ENCODE measurements at places on chromosomes 4 and X.

GRCh38 chrX:39619182-39620009 lies 478.4 kb downstream of the BCOR start:
- no peak for DNase-seq

- no peak for DNase-seq
These were observed 61.2 kb upstream of the HOPX start for GRCh38 chr4:56742080-56742871.

- DNase-seq = no peak
These were observed 81.3 kb downstream of the PPP1R2C start for GRCh38 chrX:42696536-42697124.

DNA sequence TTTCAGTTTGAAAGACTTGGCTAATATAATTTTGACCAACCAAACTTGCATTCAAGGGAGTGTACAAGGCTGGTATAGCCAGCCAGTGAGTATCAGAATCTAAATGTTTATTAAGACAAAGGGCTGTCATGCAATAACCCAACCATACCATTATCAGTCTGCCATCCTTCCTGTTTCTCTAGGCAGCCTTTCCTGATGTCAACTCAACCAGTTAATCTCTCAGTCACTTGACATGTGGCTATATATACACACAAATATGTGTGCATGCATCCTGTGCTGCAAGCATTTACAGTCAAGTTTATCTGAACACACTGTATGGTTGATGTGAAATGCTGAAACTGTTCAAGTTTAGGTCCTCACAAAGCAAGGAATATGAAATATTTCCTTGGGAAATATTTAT lies 17.2 kb downstream of the BTK start:
- no peak for DNase-seq

DNA sequence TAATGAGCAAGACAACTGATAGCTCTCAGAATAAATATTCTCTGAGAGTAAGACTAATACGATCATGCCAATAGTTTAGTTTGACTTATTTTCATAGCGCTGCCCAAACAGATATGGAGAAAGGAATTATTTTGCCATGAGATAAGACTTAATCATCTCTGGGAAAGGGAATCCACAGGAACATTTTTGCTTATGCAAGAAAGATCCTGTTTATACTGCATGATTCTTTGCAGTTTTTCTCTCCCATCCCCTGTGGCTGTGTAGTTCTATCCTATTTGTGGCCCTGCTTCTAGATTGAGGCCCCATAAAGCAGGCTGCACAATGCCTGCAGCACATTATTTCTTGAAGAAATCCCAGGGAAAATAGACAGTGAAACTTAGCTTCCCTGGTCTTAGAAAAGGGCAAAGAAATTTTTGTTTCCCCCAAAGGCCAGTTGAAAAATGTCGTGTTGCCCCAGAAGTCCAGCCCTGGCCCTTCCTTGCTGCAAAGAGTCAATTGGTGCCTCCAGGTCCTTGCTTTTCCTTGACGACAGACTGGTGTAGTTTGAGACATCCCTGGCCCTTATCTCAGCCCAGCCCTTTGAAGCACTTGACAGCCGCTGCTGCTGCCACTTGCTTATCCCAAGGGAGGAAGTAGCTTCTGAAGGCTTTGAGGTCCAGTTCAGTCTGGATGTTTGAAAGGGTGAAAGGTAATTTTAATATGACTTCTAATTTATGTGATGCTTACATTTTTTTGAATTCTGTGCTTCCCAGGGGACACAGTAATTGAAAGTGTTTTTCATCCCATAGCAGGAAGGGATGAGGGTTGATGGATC lies 45.0 kb upstream of the SH3RF1 start:
- no peak for DNase-seq

- no peak for DNase-seq
These were observed 91.1 kb upstream of the SMAD1 start for GRCh38 chr4:145390571-145390970.

GRCh38 chr4:87461281-87461700 lies 38.9 kb downstream of the NUDT9 start:
- DNase-seq = no peak

DNA sequence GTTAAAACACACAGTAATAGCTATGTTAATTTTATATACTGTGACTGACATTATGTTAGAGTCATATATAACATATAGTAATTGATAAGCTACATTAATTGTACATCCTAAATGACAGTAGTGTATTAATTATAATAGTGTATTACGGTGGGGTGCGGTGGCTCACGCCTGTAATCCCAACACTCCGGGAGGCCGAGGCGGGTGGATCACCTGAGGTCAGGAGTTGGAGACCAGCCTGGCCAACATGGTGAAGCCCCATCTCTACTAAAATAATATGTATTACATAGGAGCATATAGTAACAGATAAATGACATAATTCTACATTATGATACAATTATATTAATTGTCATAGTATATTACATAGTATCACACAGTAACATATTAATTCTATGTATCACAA lies 12.2 kb downstream of the ASMTL start:
- no peak for DNase-seq

GRCh38 chrX:38335382-38335781 lies 8.1 kb upstream of the RPGR start:
- no peak for DNase-seq

- DNase-seq = no peak
These were observed 948.7 kb downstream of the PCDH18 start for GRCh38 chr4:136583567-136583966.

DNA sequence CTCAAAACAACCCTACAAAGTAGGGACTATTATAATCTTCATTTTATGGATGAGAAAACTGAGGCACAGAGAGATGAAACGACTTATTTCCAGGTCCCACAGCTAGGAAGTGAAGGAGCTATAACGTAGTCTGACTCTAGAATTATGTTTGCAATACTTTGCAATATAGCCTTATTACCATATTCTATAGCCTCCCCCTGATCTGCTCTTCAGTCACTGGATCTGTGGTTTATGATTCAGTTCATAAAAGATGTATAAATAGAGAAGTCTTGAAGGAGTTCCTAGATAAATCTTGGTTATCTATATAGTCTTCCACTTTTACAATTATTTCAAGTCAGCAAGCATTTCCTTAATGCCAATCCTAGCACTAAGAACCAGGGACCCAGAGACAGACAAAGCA lies 57.5 kb downstream of the OPHN1 start:
- DNase-seq = no peak

DNA sequence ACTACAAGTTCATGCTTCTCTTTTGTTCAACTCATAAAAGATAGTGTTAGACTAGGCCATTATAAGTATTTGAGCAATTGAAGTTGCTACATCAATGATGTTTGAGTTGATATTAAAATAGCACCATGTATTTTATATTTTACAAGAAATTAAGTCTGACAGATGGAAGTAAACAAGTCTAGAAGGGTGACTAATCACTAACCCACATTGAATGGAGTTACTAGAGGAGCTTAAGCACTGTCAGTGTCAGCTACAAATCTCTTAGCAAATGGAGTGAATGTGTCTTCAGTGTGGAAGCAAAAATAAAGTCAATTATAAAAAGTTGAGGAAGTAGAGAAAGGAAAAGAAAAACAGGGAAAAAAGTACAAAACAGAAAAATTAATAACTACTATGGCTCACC lies 592.5 kb downstream of the PCDH18 start:
- no peak for DNase-seq

GRCh38 chrX:57178605-57179004 lies 41.4 kb upstream of the SPIN2A start:
- DNase-seq = no peak

DNA sequence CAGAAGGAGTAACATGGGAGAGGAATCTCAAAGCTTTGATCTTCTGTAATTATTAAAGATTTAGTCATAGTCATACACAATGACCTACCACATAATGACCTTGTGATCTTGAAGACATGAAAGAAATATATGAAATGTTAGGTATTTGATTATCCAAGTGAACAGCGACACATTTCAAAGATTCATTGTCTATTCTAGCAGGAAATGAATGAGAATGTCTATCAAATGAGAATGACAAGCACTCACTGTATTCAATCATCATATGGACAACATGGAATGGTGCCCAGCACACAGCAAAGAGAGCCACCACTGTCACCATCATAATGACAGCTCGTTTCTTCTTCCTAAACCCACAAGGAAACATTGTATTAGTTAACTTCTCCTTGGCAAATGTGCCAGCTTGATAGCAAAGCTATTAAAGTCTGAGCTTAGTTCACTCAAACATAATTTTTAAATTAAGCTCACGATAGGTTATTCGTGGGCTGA lies 50.6 kb downstream of the QRFPR start:
- no peak for DNase-seq

DNA sequence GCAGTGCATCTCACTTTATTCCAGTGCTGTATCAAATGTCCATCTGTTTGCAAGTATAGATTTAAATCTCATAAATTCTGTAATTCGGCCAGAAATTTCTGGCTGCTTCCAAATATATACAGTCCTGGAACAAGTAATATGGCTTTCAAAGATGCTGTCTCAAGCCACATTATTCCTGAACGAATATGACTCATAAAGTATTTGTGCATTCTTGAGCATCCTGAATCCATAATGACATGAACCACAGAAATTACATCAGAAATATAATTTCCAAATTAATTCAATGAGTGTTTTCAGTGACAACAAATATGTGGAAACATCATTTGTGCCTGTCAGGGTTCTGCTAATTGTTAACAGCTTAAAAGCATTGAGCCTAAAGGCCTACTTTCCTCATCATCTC lies 140.9 kb upstream of the HPGD start:
- DNase-seq = no peak

- no peak for DNase-seq
These were observed 96.3 kb downstream of the TMA16 start for GRCh38 chr4:163590619-163591264.

DNA sequence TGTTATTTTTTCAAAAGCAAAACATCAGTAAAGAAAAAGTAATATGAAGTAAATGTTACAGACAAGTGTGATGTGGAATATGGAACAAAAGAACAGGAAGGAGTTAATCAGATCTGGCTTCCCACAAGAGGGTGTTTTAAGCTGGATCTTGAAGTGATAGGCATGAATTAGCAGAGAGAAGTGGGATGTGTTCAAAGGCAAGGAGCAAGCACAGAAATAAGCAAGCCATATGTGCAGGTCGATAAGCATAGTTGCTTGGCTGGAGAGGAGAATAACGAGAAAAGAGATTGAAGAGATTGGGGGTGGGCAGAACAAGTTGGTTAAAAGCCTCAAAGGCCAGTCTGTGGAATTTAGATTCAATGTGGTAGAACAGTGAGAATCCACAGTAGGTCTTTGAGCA lies 60.9 kb upstream of the PRPS1 start:
- DNase-seq = no peak

DNA sequence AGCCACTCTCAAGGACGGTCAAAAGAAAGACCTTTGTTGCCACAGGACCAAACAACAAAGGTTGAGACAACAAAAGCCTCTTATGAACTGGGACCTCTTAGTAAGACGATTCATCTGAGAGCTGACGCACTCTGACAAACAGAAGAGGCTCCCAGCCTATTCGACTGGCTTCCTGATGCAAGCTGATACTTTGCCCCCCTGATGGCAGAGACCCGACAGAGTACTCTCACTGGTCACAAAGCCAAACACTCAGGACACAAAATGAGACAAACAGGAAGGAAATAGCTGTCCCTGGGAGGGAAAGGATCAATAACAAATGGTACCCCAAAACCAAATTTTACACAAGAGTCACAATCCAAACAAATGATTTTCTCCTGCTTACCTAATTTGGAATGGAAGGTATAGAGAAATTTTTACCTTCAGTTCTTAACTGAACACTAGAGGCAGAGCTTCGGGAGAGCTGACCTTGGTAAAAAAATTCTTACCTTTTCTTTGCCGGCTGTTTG lies 75.2 kb upstream of the PLAC8 start:
- no peak for DNase-seq

DNA sequence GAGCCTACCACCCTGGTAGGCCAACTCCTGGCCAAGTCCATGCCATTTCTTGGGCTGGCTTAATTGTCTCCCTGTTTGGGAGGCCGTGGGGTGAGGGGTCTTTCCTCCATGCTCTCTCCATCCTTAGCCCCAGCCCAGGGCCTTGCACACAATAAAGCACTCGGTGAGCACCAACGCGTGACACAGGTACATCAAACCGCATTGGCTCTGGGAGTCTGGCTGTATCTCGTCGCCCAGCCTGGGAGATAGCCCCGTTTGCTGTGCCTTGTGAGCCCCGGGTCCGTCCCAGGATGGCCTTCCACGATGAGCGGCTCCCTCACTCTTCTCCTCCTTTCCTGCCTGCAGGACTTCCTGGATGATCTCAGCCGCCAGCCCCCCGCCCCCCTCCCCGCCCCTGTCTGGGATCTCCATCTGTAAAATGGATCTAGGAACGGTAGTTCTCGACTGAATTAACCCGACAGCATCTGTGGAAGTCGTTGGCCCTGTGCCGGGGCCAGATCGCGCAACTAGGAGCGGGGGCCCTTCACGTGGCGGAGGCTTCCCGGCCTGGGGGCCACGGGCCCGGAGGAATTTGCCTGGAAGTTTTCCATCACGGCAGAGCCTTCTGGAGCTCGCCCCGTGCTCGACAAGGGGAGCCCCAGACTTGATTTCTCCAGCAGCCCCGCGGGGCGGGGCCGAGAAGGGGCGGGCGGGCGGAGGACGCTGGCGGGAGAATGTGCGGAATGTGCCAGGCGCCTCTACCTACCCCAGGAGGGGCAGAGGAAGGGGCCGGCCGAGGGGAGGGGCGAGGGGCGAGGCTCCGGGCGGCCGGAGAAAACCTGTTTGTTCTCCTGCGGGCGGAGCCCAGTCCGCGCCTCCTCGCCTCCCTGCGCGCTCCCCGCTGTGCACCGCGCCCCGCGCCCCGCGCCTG lies at the start of gene ZNF185:
TSS of gene ZNF185 (plus strand) at position 846 of the 910 bp plus-strand sequence. CDS start 16,423 bp downstream, outside the sequence.
- DNase-seq = no peak

GRCh38 chrX:12488771-12489170 lies 302.4 kb upstream of the PRPS2 start:
- no peak for DNase-seq

GRCh38 chr4:67167849-67168248 lies 377.5 kb downstream of the CENPC start:
- DNase-seq = no peak

DNA sequence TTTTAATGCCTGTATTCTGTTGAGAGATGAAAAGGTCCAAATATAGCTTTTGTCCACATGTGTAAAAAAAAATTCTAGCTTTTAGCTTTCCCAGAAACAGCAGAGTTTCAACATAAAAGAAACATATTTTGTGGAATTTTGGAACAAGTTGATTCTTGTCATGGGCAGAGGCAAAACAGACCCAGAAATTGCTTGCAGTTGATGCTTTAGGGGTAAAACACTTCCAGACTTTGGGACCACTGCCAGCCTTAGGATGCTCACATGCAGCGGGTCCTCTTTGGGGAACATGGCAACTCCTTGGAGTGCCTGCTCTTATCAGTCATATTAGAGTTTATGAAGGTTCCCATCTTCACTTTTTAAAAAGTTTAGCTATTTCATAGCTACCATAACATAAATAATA lies 30.4 kb downstream of the DCLK2 start:
- no peak for DNase-seq

DNA sequence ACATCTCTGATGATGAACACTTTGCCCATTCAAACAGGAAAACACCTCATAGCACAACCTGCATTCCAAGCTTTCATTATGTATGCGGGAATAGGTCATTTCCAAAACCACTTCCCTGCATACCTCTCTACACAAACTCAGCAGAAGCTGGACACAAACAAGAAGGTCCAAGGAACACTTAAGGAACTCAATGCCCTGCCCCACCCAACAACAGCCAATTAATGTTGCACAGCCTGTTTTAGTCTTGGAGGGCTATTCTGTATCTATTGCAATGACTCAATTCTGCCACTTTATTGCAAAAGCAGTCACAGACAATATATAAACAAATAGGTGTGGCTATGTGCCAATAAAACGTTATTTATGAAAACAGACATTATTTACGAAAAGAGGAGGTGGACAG lies 16.7 kb downstream of the OPHN1 start:
- no peak for DNase-seq

All from NCI-H187 treated with DMSO at 0.1 percent for 48 hours (cell line).